ENCODE measurements at places on chromosomes 11 and 22. TPM values are rescaled to one million over a fixed set of nuclear protein-coding genes. Genes with fewer than 3 reads are reported as not detected.

GRCh38 chr22:19884954-19885751 lies 30.5 kb upstream of the GNB1L start:
- no peaks in the 10 kb centered on the region for H3K27me3 ChIP-seq
- no peaks in the 10 kb centered on the region for H3K36me3 ChIP-seq
- no peaks in the 10 kb centered on the region for H3K4me1 ChIP-seq
- no peak for DNase-seq
- no peak overlapping the region for H3K4me3 ChIP-seq

- H3K27me3 ChIP-seq: no peaks in the 10 kb centered on the region
- no peak overlapping the region for H3K27ac ChIP-seq
- no peak overlapping the region for H3K4me3 ChIP-seq
- peaks cover 50% of the 10 kb centered on the region for H3K4me1 ChIP-seq
- no peak for DNase-seq
- peaks cover 61% of the 10 kb centered on the region for H3K36me3 ChIP-seq
Measured at GRCh38 chr11:68043349-68044144, 4.7 kb downstream of the TCIRG1 start.

DNA sequence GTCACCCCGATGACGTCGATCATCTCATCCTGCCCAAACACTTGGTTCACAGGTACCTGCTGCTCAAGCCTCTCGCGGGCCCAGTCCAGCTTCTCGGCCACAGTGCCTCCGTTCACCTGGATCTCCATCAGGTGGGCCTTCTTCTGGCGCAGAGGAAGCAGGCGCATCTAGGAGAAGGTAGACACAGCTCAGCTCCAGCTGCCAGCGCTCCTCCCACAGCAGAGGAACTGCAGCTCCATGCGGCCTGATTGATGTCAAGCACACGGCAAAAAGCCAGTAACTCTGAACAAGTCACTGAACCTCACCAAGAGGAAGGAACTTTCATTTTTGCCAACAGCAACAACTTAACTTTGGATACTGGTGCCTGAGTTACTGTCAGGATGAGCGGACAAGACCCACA lies 4.0 kb downstream of the RPL3 start:
- peaks cover 33% of the 10 kb centered on the region for H3K4me1 ChIP-seq
- no peak overlapping the region for H3K4me3 ChIP-seq
- no peak for DNase-seq
- H3K36me3 ChIP-seq: peaks cover 46% of the 10 kb centered on the region
- no peak overlapping the region for H3K27ac ChIP-seq

DNA sequence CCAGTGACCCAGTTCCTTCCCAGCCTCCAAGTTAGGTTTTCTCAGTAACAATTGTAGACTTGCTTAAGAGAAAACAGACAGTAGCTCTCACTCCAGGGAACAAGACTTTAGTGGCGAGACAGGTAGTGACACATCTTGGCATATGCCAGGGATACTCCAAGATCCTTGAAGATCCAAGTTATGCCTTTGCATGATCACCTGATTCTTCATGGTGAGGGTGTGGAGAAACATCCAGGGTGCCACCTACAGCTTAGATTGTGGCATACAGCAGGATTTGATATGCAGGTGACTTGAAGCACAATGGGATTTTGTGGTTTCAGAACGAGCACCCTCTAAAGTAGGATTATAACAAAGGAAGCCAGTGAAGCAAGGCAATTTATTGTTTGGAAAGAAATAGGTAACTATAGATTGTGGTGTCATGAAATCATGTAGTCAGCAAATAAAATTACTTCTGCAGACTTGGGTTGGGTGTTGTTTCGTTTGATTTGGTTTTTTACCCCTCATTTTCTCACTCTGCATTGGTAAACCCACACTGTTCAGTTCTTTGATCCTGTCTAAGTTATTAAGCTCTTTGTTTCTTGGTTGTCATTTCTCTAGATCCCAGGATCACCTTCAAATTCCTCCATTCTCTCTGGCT lies 9.2 kb downstream of the POU2AF3 start:
- no peak overlapping the region for H3K27ac ChIP-seq
- no peaks in the 10 kb centered on the region for H3K27me3 ChIP-seq
- no peaks in the 10 kb centered on the region for H3K36me3 ChIP-seq
- no peak overlapping the region for H3K4me3 ChIP-seq
- H3K4me1 ChIP-seq: no peaks in the 10 kb centered on the region

WDR74 gene
- 31.7 TPM for total RNA-seq

HIPK3 gene
- total RNA-seq: 212 TPM

HTR3A gene
- not detected for total RNA-seq

GAB4 gene
- total RNA-seq: 0.22 TPM

TRPM5 gene
- total RNA-seq: not detected

- H3K27me3 ChIP-seq: no peaks in the 10 kb centered on the region
- no peaks in the 10 kb centered on the region for H3K4me1 ChIP-seq
- no peak for DNase-seq
- no peaks in the 10 kb centered on the region for H3K36me3 ChIP-seq
- no peak overlapping the region for H3K4me3 ChIP-seq
Measured at GRCh38 chr11:27514558-27514957, 8.0 kb upstream of the LIN7C start.

OR52L1 gene
- total RNA-seq: not detected

- H3K36me3 ChIP-seq: no peaks in the 10 kb centered on the region
- no peak for DNase-seq
Measured at GRCh38 chr11:126660761-126661425, 305.4 kb downstream of the ST3GAL4 start.

EMID1 gene
- 9.9 TPM for total RNA-seq

MMP7 gene
- total RNA-seq: not detected

MS4A8 gene
- not detected for total RNA-seq

HMOX1 gene
- 7.5 TPM for total RNA-seq

UQCC3 gene
- 22.2 TPM for total RNA-seq

GRCh38 chr22:30206944-30207343 lies 39.6 kb downstream of the LIF start:
- no peak for DNase-seq
- H3K36me3 ChIP-seq: no peaks in the 10 kb centered on the region
- H3K27ac ChIP-seq: no peak overlapping the region
- peaks cover 86% of the 10 kb centered on the region for H3K4me1 ChIP-seq

PKDREJ gene
- 0.39 TPM for total RNA-seq

PDGFB gene
- 22.2 TPM for total RNA-seq

SAA2 gene
- total RNA-seq: not detected

DNA sequence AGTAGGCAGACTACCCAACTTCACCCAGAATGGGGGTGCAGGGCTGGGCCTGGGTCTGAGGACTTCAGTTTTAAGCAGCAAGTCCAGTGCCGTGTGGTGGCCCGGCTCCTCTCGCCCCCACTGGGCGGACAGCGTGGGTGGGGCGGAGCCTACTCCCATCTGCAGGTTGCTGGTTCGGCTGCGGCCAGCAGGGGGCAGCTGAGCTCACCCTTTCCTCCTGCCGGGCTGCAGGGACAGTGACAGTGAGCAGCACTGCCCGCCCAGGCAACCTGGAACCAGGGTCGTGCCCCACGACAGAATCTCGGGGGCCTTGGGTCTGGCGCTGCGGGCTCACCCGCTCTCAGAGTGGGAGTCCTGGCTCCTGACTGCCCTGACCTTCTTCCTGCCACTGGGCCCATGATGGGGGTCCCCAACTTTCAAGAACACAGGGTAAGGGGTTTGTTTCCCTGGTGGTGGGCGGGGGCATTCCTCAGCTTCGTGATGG lies 6.2 kb upstream of the NEAT1 start:
- peaks cover 90% of the 10 kb centered on the region for H3K4me1 ChIP-seq
- no peaks in the 10 kb centered on the region for H3K27me3 ChIP-seq
- peaks cover 17% of the 10 kb centered on the region for H3K36me3 ChIP-seq
- DNase-seq: peak; percentile 89
- peak overlapping the region; percentile 99 for H3K27ac ChIP-seq
- H3K4me3 ChIP-seq: peak overlapping the region; percentile 38

DNA sequence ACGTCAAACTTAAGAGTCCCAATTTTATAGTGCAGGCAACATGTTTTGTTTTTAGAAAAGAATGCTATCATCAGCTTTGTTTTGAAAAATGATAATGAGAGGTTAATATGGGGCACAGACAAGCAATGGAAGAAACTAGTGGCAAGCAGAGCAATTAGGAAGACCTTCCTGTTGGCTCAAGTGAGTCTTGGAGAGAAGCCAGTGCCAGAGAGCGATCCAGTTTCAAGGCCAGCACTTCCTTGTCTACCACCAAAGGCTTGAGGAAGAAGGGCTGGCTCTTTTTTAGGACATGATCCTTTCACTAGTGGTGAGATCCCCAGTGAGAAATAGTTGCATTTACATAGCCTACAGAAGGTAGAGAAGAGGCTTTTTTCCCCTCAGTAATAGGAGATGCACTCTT lies 1340.7 kb downstream of the LRRC4C start:
- H3K27me3 ChIP-seq: no peaks in the 10 kb centered on the region
- H3K4me1 ChIP-seq: no peaks in the 10 kb centered on the region
- H3K4me3 ChIP-seq: no peak overlapping the region
- H3K27ac ChIP-seq: no peak overlapping the region
- DNase-seq: no peak
- no peaks in the 10 kb centered on the region for H3K36me3 ChIP-seq

GRCh38 chr22:30941363-30941740 lies 27.2 kb downstream of the MORC2 start:
- H3K27ac ChIP-seq: no peak overlapping the region
- H3K36me3 ChIP-seq: peaks cover 11% of the 10 kb centered on the region
- H3K4me1 ChIP-seq: no peaks in the 10 kb centered on the region
- H3K4me3 ChIP-seq: no peak overlapping the region
- DNase-seq: no peak
- no peaks in the 10 kb centered on the region for H3K27me3 ChIP-seq

GRCh38 chr22:27709919-27710675 lies 91.5 kb downstream of the MN1 start:
- DNase-seq: no peak
- H3K4me3 ChIP-seq: no peak overlapping the region
- H3K36me3 ChIP-seq: no peaks in the 10 kb centered on the region

DNA sequence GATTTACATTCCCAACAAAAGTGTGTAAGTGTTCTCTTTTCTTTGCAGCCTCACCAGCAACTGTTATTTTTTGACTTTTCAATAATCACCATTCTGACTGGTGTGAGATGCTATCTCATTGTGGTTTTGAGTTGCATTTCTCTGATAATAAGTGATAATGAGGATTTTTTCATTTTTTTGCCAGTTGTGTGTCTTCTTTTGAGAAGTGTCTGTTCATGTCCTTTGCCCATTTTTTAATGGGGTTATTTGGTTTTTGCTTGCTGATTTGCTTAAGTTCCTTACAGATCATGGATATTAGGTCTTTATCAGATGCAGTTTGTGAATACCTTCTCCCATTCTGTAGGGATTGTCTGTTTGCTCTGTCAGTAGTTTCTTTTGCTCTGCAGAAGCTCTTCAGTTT lies 107.7 kb downstream of the EHF start:
- no peak overlapping the region for H3K4me3 ChIP-seq
- H3K27me3 ChIP-seq: no peaks in the 10 kb centered on the region
- no peaks in the 10 kb centered on the region for H3K4me1 ChIP-seq
- DNase-seq: no peak
- no peaks in the 10 kb centered on the region for H3K36me3 ChIP-seq

GRCh38 chr11:77144857-77145428 lies 16.9 kb downstream of the MYO7A start:
- H3K27ac ChIP-seq: no peak overlapping the region
- H3K4me1 ChIP-seq: peaks cover 24% of the 10 kb centered on the region

OOSP3 gene
- total RNA-seq: not detected

DNA sequence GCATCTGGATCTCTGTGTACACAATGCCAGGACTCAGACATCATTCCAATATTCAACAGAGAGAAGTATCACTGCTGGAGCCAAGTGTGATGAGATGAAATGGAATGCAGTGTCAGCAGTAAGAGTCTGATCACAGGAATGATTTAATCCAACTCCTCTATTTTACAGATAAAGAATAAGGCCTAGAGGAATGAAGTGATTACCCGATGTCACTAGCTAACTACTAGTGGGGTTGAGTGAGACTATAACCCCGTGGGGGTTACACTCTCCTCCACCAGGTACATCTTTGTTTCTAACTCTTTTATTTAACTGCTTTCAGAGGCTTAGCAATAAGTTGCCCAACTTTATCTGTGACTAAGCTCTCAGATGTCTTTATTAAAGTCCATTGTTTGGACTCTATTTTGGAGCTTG lies 94.2 kb upstream of the FAT3 start:
- no peaks in the 10 kb centered on the region for H3K36me3 ChIP-seq
- H3K27me3 ChIP-seq: no peaks in the 10 kb centered on the region
- H3K4me3 ChIP-seq: no peak overlapping the region
- H3K4me1 ChIP-seq: no peaks in the 10 kb centered on the region
- no peak for DNase-seq

DNA sequence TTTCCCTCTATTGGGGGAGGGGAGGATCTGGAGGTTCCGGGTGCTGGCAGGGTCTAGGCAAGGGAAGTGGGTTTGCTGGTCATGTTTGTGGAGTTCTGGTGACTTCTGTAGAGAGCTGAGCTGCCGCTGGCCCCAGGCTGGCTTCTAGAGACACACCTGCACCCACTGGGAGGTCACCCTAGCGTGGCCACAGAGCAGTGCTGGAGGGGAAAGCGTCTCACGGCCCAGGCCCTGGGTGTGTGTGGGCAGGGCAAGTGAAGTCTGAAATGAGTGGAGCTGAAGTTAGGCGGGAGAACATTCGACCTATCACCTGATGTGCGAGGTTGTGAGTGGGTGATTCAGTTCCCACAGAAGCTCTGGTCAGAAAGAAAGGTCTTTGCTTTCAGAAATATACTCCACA lies 27.9 kb downstream of the SMIM38 start:
- no peak overlapping the region for H3K4me3 ChIP-seq
- no peaks in the 10 kb centered on the region for H3K36me3 ChIP-seq
- no peaks in the 10 kb centered on the region for H3K27me3 ChIP-seq
- DNase-seq: no peak
- no peaks in the 10 kb centered on the region for H3K4me1 ChIP-seq
- no peak overlapping the region for H3K27ac ChIP-seq

SLC17A6 gene
- total RNA-seq: not detected

NAT10 gene
- 34.3 TPM for total RNA-seq

DNA sequence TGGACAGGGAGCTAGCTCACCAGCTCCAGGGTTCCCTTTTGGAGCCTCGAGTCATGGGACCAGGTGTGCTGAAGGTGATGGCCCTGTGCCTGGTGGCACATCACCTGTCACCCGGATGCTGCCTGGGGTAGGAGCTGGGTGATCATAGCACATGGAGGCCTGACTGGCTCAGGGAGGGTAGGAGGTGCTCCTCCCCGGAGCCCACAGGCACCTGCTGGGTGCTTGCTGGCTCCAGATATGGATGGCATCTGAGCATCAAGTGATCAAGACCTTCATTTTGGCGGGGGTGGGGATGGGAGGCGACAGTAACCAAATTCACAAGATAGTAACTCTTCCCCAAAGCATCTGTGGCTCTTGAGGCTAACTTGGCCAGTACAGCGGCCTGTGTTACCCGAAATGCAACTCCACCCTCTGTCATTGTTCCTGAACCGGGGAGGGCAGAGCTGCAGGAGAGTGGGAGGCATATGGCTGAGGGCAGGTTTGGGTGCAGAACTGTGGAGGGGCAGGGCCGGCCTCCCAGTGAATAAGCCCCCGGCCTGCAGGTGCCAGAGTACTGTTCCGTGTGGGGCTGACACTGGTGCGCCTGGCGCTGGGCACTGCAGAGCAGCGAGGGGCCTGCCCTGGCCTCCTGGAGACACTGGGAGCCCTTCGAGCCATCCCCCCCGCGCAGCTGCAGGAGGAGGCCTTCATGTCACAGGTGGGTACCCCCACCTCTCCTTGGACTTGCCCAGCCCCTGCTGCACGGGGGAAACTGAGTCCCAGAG lies 4.7 kb downstream of the TBC1D10C start:
- H3K4me1 ChIP-seq: peaks cover 21% of the 10 kb centered on the region
- H3K27ac ChIP-seq: no peak overlapping the region
- no peak overlapping the region for H3K4me3 ChIP-seq
- no peak for DNase-seq
- H3K36me3 ChIP-seq: no peaks in the 10 kb centered on the region
- no peaks in the 10 kb centered on the region for H3K27me3 ChIP-seq

BTBD18 gene
- total RNA-seq: not detected

GRCh38 chr22:49957826-49958365 lies 2.7 kb upstream of the PIM3 start:
- no peak overlapping the region for H3K4me3 ChIP-seq
- H3K36me3 ChIP-seq: peaks cover 12% of the 10 kb centered on the region
- H3K4me1 ChIP-seq: peaks cover 34% of the 10 kb centered on the region
- no peak overlapping the region for H3K27ac ChIP-seq
- no peaks in the 10 kb centered on the region for H3K27me3 ChIP-seq

All from tibial nerve (tissue), 4 donors.